ENCODE measurements at places on chromosomes 1 and 21. TPM values are rescaled to one million over a fixed set of nuclear protein-coding genes. Genes with fewer than 3 reads are reported as not detected.
A peak's percentile ranks its signal among the peaks of the same experiment; 100 is the strongest.

GRCh38 chr1:59484096-59484495 is 187.2 kb downstream of the FGGY start:
- H3K36me3 ChIP-seq: no peaks in the 10 kb centered on the region
- H3K4me3 ChIP-seq: no peak overlapping the region
- no peak overlapping the region for H3K27ac ChIP-seq
- H3K27me3 ChIP-seq: no peaks in the 10 kb centered on the region
- no peak for DNase-seq

DNA sequence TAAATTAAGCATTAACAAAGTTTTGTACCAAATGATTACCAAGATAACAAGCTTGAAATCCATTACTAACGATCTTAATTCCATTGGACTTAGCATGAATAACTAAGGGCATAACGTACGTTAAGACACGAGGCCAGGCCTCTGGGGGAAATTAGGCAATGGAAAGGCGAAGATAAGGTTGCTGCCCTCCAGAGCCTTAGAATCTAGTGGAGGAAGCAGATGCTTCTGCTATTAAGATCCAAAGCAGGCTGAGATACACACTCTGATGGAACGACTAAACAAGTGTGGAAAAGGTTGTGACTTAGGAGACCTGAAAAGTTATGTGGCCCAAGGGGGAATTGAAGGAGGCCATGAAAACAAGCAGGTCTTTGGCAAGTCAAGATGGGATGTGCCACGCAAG is 6.0 kb downstream of the AKNAD1 start:
- H3K27me3 ChIP-seq: peaks cover 5% of the 10 kb centered on the region
- H3K4me3 ChIP-seq: no peak overlapping the region
- no peak for DNase-seq

DNA sequence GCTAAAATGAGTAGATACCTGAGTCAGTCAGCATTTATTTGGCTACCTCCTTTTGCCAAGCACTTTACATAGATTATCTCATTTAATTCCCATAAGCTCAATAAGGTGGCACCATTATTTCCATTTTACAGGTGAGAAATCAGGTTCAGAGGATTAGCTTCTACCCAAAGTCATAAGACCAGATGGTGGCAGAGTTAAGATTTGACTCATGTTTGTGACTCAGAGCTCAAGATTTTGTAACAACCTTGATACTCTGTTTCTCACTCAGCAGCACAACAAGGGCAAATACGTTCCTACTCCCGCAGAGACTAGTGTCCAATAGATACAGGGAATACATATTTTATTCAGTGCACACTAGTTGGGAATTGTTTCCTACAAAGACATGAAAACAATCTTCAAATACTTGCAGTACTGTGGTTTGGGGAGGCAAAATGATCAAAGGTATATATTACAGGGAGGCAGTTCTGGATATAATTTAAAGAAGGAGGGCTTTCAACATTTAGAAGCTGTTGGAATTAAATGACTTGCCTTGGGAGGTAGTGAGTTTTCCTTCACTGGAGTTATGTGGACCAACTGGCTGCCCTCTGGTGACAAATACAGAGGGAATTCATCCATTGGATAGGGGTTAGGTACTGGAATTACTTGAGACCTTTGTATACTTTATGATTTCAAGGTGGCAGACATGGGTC is 3.6 kb downstream of the LEPR start:
- peak; percentile 45 for DNase-seq
- H3K27me3 ChIP-seq: no peaks in the 10 kb centered on the region
- no peak overlapping the region for H3K27ac ChIP-seq

DNA sequence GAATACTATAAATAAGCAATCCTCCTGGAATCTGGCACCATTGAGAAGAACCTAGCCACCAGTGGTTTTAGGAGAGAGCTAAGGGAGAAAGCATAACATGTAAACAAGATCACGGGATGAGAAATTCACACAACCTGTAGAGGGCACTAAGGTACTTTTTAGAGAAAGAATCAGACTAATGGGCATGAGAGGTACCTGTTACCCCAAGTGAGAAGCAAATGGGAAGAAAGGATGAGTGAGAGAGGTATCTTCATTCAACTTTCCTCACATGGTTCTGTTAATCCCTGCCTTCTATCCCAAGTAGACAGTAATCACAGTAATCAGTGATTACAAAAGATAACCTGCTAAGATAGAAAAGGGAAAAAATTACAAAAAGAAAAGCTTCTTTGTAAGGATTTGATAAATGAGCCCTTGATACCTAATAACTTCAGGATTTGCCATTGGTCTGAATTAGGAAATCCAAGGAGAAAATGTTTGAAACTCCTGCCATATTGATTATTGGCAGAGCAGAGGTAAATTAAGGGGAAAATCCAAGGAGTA is 251.1 kb upstream of the ADGRL2 start:
- no peak for DNase-seq
- no peak overlapping the region for H3K4me3 ChIP-seq
- H3K27me3 ChIP-seq: no peaks in the 10 kb centered on the region
- H3K27ac ChIP-seq: no peak overlapping the region
- no peaks in the 10 kb centered on the region for H3K4me1 ChIP-seq
- H3K36me3 ChIP-seq: no peaks in the 10 kb centered on the region

- no peaks in the 10 kb centered on the region for H3K4me1 ChIP-seq
- peak; percentile 10 for DNase-seq
- no peak overlapping the region for H3K27ac ChIP-seq
- H3K27me3 ChIP-seq: no peaks in the 10 kb centered on the region
- no peaks in the 10 kb centered on the region for H3K36me3 ChIP-seq
- H3K4me3 ChIP-seq: no peak overlapping the region
Measured at GRCh38 chr1:244231572-244232315, 180.7 kb downstream of the ZBTB18 start.

DNA sequence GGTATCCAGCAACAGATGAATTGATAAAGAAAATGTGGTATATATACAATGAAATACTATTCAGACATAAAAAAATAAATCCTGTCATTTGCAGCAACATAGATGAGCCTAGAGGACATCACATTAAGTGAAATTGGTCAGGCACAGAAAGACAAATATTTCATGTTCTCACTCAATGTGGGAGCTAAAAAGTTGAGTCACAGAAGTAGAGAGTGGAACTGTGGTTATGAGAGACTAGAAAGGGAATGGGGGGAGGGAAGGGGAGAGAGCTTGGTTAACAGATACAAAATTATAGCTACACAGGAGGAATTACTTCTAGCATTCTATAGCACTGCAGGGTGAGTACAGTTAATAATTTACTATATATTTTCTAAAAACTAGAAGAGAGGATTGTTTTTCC is 37.1 kb upstream of the SERPINC1 start:
- H3K4me1 ChIP-seq: peaks cover 17% of the 10 kb centered on the region
- peaks cover 17% of the 10 kb centered on the region for H3K36me3 ChIP-seq
- H3K4me3 ChIP-seq: no peak overlapping the region
- no peaks in the 10 kb centered on the region for H3K27me3 ChIP-seq
- DNase-seq: no peak

DNA sequence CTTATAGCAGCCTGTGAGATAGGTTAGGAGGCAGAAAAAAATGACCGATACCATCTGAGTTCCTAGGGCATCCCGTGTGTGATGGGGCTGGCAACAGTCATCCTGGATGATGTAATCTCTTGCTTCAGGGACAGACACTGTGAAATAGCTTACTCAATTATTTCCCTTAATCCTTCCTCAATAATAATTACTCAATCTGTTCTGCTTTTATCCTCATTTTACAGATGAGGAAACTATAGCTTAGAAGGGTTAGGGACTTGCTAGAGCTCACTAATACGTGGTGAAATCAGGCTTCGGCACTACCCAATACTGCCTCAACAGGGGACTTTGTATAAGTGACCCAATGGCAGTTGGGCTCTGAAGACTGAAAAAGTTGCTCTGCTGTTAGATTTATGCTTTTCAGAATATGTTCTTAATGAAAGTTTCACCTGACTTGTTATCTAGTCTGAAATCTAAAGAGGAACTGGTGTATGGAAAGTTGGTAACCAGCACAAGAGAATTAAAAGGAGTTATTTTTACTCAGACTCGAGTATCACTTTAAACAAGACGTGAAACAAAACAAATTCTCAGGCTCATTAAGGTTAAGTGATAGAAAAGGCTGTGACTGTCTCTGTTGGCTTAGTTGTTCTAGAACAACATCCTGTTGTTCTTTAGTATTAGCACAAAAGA is 14.4 kb downstream of the CD55 start:
- no peaks in the 10 kb centered on the region for H3K27me3 ChIP-seq
- DNase-seq: peak; percentile 37
- H3K36me3 ChIP-seq: peaks cover 58% of the 10 kb centered on the region
- peak overlapping the region; percentile 82 for H3K27ac ChIP-seq
- peak overlapping the region; percentile 37 for H3K4me3 ChIP-seq

DNA sequence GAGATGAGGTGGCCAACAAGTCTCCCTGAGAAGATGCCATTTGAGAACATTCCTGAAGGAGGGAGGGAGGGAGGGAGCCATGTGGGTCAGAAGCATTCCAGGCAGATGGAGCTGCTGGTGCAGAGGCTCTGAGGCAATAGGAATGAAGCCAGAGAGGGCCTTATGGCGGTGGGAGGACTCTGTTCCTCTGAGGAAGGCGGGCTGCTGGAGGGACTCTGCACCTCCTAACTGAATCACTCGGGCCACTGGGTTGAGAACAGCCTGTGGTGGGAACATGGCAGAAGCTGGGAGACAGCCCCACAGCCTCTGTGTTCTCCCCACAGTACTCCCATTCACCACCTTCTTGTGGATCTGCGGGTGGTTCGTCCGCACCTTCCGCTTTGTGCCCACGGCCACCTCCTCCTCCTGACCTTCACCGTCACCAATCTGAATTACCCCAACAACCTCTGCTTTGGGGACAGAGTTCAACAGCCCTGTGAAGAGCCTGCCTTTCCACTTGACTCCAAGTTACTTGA is 2.4 kb upstream of the TMEM125 start:
- H3K36me3 ChIP-seq: peaks cover 2% of the 10 kb centered on the region
- no peak overlapping the region for H3K27ac ChIP-seq
- no peak overlapping the region for H3K4me3 ChIP-seq
- DNase-seq: no peak
- peaks cover 15% of the 10 kb centered on the region for H3K4me1 ChIP-seq

DNA sequence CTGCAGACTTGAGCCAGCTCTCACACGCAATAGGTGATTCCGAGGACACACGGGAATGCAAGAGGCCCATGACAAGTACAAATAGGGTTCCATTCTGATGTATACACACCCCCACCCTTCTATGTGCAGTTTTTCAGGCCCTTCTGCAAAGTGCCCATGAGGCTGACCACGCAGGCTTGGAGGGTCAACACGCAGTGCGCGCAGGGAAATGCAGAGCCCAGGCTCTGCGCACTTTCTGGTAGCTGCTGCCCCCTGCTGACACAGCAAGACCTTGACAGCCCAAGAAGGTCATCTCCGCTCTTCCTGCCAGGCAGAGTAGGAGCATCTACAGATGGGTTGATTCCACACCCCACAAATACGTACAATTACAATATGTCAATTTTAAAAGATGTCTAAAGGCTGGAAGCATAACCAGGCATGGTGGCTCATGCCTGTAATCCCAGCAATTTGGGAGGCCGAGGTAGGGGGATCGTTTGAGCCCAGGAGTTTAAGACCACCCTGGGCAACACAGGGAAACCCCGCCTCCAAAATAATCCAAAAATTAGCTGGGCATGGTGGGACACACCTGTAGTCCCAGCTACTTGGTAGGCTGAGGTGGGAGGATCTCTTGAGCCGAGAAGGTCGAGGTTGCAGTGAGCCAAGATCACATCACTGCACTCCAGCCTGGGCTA is 18.5 kb downstream of the SH3BP5L start:
- no peaks in the 10 kb centered on the region for H3K27me3 ChIP-seq
- peaks cover 5% of the 10 kb centered on the region for H3K36me3 ChIP-seq
- peaks cover 9% of the 10 kb centered on the region for H3K4me1 ChIP-seq
- no peak overlapping the region for H3K27ac ChIP-seq

GRCh38 chr1:160924791-160925651 is 29.6 kb downstream of the ITLN2 start:
- H3K36me3 ChIP-seq: no peaks in the 10 kb centered on the region
- no peak for DNase-seq
- no peak overlapping the region for H3K4me3 ChIP-seq
- no peaks in the 10 kb centered on the region for H3K27me3 ChIP-seq

- no peaks in the 10 kb centered on the region for H3K36me3 ChIP-seq
- H3K27ac ChIP-seq: no peak overlapping the region
- no peak overlapping the region for H3K4me3 ChIP-seq
- H3K27me3 ChIP-seq: peaks cover 25% of the 10 kb centered on the region
- no peak for DNase-seq
Measured at GRCh38 chr1:30912224-30912623, 3.7 kb upstream of the SDC3 start.

DNA sequence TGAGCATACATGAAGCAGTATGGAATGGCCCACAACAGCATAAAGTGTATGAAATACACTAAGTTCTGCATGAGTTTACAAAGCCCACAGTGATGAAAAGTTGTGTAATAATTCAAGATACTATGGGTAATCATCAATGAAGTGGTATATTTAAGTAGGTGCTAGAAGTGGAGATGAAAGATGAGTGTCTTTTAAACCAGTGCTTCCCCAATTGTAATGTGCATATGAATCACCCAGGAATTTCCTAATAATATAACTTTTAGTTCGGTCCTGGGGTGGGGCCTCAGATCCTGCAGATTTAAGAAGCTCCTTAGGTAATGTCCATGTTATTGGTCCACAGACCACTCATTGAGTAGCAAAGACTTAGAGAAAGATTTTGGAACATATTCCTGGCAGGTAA is 184.9 kb downstream of the DUSP10 start:
- H3K27me3 ChIP-seq: no peaks in the 10 kb centered on the region
- H3K27ac ChIP-seq: no peak overlapping the region
- no peak for DNase-seq
- no peak overlapping the region for H3K4me3 ChIP-seq
- no peaks in the 10 kb centered on the region for H3K36me3 ChIP-seq
- H3K4me1 ChIP-seq: no peaks in the 10 kb centered on the region

- H3K4me3 ChIP-seq: no peak overlapping the region
- no peak overlapping the region for H3K27ac ChIP-seq
- no peaks in the 10 kb centered on the region for H3K4me1 ChIP-seq
- no peaks in the 10 kb centered on the region for H3K36me3 ChIP-seq
- peaks cover 13% of the 10 kb centered on the region for H3K27me3 ChIP-seq
Measured at GRCh38 chr1:242206994-242207393, 208.1 kb upstream of the MAP1LC3C start.

GRCh38 chr1:53271446-53272090 is 33.2 kb upstream of the MAGOH start:
- no peaks in the 10 kb centered on the region for H3K4me1 ChIP-seq
- DNase-seq: no peak
- no peak overlapping the region for H3K4me3 ChIP-seq
- H3K27me3 ChIP-seq: no peaks in the 10 kb centered on the region
- H3K36me3 ChIP-seq: peaks cover 35% of the 10 kb centered on the region

- no peak overlapping the region for H3K27ac ChIP-seq
- no peaks in the 10 kb centered on the region for H3K4me1 ChIP-seq
- H3K27me3 ChIP-seq: no peaks in the 10 kb centered on the region
Measured at GRCh38 chr1:227369102-227369760, 50.9 kb upstream of the CDC42BPA start.

- H3K27me3 ChIP-seq: no peaks in the 10 kb centered on the region
- H3K4me3 ChIP-seq: no peak overlapping the region
- DNase-seq: no peak
- H3K4me1 ChIP-seq: no peaks in the 10 kb centered on the region
- H3K36me3 ChIP-seq: no peaks in the 10 kb centered on the region
Measured at GRCh38 chr1:157364612-157365011, 187.7 kb downstream of the FCRL5 start.

Gene DRAXIN
- 0.26 TPM for total RNA-seq

Gene VCAM1
- total RNA-seq: not detected

Gene AK2
- total RNA-seq: 311 TPM

Gene GNL2
- 62.2 TPM for total RNA-seq

Gene PLA2G2A
- total RNA-seq: not detected

Gene SERTAD4
- not detected for total RNA-seq

Gene ATAD3C
- 0.57 TPM for total RNA-seq

Gene CFAP74
- total RNA-seq: not detected

Gene HOOK1
- 16.0 TPM for total RNA-seq
